Stimulated activated CD8-positive, alpha-beta memory T cell treated with anti-CD3 and anti-CD28 coated beads, Interleukin-7, amount 100 ng/mL, for 24 hours (primary cell): ENCODE measurements at places on chromosomes 3 and 15.
A peak's percentile ranks its signal among the peaks of the same experiment; 100 is the strongest.

- DNase-seq = no peak
Measured at GRCh38 chr3:127790882-127791183, 31.5 kb downstream of the MGLL start.

- no peak for DNase-seq
Measured at GRCh38 chr3:123371426-123371825, 77.5 kb downstream of the ADCY5 start.

GRCh38 chr3:188940573-188940932, 231.2 kb upstream of the TPRG1 start:
- DNase-seq = no peak

DNA sequence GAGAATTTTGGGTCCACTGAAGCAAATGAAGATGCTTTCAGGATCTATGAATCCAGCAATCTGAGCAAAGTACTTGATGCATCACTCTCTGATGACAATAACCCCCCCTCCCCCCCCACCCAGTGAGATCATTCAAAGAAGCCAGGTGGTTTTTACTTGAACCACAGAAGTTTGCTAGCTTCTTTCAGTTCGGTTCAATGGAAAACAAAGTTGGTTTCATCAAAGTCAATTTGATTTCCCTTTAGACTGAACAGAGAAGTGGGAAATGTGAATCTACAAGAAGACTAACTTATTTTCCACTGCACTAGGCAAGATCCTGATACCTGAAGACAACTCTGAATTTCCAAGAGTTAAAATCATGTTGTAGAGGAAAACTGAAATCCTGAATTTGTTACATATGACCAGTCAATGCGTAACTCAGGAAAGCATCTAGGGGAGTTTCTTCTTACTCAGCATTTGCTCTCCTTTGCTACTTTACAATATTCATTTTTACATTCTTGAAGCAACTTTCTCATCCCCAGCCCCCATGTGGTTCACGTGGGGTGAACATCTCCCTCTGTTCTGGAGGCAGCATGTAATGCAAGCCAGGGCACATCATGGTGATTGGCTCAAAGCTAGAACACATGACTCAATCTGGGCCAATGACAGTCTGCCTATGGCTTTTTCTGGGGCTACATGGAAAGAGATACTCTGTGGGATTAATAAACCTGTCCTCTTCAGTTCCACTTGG, 572.6 kb downstream of the FOXP1 start:
- peak; percentile 47 for DNase-seq

GRCh38 chr3:174208161-174208560, 651.0 kb upstream of the NAALADL2 start:
- no peak for DNase-seq

GRCh38 chr15:75817138-75817935, 25.9 kb upstream of the UBE2Q2 start:
- no peak for DNase-seq

DNA sequence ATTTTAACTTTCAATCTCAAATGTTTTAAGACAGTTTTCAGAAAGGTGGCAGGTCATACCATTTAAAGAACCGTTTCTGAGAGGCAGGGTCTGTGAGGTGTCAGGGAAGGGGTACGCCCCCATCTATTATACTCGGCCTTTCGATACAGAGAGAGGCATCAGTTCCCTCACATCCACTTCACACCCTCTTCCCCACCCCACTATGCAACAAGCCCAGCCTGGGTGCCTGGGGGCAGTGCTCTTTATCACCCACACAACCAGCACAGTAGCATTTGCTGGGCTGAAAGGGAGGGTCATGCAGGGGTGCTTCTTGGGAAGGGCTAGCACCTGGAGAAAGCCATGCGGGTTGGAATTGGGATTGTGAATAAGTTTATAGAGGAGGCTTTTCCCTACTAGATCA, 56.0 kb upstream of the KCNMB2 start:
- no peak for DNase-seq

GRCh38 chr3:25854635-25855034, 64.7 kb downstream of the OXSM start:
- no peak for DNase-seq

GRCh38 chr3:61180206-61180605, 71.0 kb downstream of the FHIT start:
- DNase-seq = no peak

DNA sequence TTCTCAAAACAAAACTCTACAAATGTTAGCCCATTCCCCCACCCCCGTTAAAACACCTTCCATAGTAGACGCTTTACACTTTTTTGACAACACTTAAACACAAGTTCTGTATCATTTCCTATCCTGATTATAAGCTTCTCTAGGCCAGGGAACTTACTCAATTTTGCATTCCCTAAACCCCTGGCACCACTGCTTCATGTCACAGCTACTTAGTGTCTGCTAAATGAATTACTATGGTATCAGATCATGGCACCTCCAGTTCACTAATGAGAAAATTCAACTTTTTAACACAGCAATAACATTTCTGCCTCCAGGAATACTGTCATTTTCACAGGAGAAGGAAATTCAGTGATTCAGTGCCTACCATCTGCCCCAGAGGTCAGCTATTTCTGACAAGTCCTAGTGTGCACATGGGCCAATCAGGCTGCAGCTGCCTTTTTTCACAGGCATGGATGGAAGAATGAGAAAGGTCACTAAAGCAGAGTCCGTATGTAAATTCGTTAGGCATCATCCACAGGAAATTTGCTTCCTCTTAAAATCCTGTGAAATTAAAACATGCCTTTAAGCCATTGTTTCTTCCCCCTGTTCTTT, 18.5 kb downstream of the SFMBT1 start:
- DNase-seq = no peak

DNA sequence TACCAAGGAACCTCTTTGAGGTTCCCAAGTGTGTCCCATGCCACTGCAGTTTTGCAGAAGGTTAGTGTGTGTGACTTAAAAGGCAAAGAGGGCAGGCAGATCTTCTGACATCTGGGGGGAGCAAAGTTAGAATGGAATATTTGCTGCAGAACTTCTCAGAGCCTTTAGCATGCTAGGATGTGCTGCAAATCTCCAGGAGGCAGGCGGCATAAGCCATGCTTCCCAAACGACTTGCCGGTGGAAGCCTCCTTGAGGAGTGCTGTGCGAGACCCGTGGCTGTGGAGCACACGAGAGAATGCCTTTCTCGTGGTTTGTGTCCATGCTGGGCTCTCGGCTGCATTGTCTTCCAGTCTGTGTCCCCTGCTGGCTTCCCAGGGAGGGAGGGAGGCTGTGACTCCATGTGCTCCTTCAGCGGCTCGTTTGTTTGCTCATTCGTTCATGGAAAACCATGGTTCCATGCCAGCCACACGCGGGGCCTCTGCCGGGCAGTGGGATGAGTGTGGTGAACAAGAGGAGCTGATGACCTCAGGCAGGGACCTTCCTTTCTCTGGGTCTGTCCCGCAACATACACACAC, 13.8 kb downstream of the HDAC11 start:
- no peak for DNase-seq

- no peak for DNase-seq
Measured at GRCh38 chr3:28151608-28152228, 89.7 kb upstream of the CMC1 start.

GRCh38 chr15:95919460-95919859, 411.0 kb upstream of the NR2F2 start:
- DNase-seq = no peak

GRCh38 chr3:162019817-162020216, 523.2 kb downstream of the OTOL1 start:
- DNase-seq = no peak

GRCh38 chr3:171417813-171418212, 42.4 kb downstream of the TNIK start:
- DNase-seq = no peak

- DNase-seq = peak; percentile 44
Measured at GRCh38 chr15:41904541-41905005, 10.7 kb upstream of the SPTBN5 start.

GRCh38 chr3:190825386-190826016, 37.0 kb downstream of the GMNC start:
- DNase-seq = no peak

- no peak for DNase-seq
Measured at GRCh38 chr3:75075158-75075557, 460.7 kb upstream of the CNTN3 start.

- DNase-seq = no peak
Measured at GRCh38 chr15:101765772-101766456, 37.4 kb upstream of the OR4F6 start.

GRCh38 chr3:153162513-153163392, 727 bp downstream of the RAP2B start:
- peak; percentile 10 for DNase-seq

DNA sequence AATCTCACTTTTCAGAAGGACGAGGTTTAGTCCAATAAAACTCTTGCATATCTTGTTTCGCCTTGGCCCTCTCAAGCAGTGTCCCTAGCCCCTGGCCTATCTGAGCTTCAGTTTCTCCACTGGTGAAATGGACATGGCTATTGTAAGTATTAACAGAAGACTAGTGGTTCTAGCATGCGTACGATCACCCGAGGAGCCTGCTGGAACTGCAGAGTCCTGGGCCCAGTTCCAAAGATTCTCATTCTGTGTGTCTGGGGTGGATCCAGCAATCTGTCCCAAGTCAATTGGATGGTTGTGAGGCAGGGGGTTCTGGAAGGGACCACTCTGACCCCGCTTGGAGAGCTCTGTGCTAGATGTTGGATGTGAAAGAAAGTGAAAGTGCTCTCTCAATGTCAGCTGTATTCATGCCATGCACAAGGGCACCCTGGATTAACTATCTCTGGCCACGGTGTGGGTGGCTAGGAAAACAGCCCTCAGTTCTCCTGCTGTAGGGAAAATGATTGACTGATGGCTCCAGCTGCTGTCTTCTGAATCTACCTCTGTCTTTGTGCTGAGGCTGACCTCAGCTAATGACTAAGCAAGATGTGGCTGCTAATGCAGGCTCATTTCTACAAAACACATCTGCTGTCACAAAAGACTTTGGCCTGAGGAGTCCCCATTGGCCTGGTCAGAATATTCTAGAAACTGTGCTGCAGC, 1.9 kb upstream of the PLA1A start:
- no peak for DNase-seq

- DNase-seq = no peak
Measured at GRCh38 chr3:25603703-25604102, 61.0 kb downstream of the TOP2B start.

GRCh38 chr15:60821462-60822061, 342.6 kb upstream of the ICE2 start:
- DNase-seq = no peak

DNA sequence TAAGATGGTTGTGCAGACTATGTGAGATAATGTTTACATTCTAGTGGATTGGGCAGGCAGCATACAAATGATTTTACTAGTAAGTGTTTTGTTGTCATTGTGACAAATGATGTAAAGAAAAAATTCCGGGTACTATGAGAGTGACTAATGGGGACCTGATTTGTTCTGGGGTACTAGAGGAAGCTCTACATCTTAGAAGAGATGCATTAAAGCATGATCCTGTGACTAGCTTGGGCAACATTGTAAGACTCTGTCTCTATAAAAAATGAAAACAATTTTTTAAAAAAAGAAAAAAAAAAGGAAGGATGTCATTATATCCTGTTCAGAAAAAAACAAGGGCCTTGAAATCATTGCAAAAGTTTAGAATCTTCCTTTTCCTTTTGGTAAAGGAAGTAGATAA, 58.1 kb upstream of the MYRIP start:
- no peak for DNase-seq

DNA sequence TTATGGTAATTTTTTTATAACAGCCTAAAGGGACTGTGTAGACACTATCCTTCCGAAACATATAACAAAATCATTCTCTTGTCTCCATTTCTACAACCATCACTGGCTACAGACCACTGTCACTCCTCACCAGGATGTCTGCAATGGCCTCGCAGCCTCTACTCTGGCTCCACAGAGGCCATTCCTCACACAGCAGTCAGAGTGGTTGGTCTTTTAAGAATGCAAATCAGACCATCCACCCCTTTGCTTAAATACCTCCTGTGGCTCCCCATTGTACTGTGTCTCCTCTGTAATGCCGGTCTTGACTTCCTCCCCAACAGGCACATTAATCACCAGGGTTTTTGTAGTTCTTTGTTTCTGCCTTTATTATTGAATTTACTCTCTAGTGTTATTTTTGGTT, 344.8 kb downstream of the ERC2 start:
- no peak for DNase-seq

- DNase-seq = no peak
Measured at GRCh38 chr3:128427175-128427857, 39.4 kb downstream of the DNAJB8 start.

DNA sequence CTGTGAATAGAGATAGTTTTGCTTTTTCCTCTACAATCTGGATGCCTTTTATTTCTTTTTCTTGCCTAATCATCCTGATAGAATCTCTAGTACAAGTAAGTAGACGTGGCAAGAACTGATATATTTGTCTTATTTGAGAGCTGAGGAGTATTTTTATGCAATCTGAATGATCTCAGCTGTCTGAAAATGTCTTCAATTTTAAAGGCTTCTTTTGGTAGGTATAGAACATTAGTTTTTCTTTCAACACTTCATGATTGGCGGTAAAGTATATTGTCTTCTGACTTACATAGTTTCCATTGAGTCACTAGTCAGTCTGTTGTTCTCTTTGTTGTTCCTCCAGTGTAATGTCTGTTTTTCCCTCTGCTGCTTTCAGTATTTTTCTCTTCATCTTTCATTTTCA, 31.3 kb downstream of the MGA start:
- DNase-seq = no peak

DNA sequence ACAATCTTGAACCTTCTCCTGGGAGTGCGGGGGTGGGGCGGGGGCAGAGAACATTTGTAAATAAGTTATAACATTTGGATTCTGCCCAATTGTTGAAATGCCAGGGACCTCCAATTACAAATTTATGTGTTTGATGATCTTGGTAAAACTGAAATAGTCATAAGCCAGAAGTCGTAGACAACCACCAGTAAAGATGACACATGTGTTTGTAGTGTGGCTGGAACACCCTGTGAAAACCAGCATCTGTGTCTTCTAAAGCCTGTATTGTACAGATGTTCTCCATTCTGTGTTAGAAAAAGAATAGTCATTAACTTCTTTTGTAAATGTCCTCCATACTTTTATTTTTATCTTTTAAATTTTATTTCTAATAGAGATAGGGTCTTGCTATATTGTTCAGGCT, 61.8 kb downstream of the ARIH1 start:
- DNase-seq = no peak

DNA sequence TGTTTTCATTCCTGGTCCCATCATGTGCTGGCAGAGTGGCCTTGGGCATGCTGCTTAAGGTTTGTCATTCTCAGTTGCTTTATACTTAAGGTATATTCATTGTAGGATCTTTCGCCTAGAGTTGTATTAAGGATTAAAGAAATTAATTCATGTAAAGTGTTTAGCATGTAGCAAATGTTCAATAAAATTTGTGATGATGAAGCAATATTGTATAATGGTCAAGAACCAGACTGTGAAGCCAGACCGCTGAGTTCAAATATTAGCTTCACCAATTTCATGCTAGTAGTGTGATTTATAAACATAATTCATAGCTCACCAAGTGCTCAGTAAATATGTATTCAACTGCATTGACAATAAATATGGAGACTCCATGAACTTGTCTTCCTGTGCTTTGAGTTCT, 178.5 kb downstream of the BBX start:
- DNase-seq = no peak

- DNase-seq = no peak
Measured at GRCh38 chr15:96733721-96734120, 403.2 kb downstream of the NR2F2 start.
